ENCODE measurements at places on chromosomes 12 and 14. TPM values are rescaled to one million over a fixed set of nuclear protein-coding genes. Genes with fewer than 3 reads are reported as not detected.

GRCh38 chr14:33993246-33993645 is 42.4 kb upstream of the EGLN3 start:
- no peak for DNase-seq

DNA sequence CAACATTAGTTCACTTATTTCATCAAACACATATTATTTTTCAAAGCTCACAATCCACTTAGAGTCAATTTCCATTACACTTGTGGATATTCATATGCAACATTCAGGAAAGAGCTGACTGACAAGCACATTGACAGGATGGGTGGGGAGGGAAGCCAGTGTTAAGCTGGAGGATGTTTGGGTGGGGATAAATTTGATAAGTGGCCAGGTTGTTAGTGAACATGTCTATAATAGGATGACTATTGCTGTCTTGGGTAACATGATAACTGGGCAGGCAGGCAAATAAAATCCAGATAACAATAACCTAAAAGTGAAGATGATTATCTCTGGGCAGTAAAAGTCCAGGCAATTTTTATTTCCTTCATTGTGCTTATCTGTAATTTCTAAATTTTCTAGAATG is 73.8 kb upstream of the OSBPL8 start:
- DNase-seq: no peak

DNA sequence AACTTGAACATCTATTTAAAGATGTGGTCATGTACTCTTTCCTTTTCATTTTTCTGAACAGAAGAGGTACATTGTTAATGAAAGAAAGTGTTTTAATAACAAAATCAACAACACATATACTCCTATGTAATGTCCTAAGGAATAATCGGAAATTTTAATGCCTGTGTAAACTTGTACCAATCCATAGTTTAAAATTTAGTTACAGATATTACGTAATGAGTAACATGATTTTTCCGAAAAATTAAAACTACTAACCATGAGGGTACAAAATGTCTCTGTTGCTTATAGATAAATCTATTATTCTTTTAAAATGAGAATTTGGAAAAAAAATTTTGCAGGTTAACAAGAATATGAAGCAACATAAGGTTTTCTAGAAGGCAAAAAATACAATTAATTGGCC is 220.1 kb downstream of the BCAT1 start:
- DNase-seq: no peak

TEAD4 gene
- 12.7 TPM for total RNA-seq

DNA sequence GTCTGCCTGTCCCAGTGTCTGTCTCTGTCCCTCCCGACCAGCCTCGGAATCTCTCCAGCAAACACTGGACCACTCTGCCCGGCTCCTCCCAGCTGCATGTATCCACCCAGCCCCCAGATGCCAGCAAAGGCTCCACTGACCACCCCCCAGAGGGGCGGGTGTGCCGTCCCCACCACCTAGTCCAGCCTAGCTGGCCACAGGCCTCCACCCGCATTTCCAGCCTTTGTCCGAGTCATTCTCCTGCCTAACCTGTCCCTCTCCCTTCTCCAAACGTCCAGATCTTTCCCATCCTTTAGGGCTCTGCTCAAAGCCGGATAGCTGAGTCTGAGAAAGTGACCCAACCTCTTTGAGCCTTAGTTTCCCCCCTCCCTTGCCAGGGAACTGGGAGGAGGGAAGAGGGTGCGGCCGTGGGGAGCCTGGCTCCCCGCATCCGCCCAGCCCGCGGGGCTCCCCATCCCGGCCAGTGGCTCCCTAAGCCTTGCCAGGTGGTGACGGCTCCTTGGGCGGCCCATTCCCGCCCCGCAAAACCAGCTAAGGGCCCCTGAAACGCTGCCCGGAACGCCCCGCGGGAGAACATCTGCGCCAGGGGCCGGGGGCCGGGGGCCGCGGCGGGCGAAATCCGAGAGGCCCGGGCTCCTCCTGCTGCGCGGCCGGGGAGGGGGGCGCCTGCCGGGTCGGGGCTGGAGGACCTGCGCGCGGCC is 34.6 kb upstream of the ANKRD9 start:
- no peak for DNase-seq

DNA sequence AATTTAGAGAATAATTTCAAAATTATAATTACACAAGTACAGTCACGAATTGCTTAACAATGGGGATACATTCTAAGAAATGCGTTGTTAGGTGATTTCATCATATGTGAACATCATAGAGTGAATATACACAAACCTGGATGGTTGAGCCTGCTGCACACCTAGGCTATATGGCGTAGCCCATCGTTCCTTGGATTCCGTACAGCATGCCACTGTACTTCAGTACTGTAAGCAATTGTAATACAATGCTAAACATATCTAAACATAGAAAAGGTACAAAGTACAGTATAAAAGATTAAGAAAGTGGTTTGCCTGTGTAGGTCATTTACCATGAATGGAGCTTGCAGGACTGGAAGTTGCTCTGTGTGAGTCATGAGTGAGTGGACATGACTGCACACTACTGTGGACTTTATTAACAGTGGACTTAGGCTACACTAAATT is 286.2 kb downstream of the CACNA1C start:
- peak; percentile 49 for DNase-seq

PPP1R12A gene
- total RNA-seq: 41.8 TPM

- no peak for DNase-seq
Observed at GRCh38 chr12:109513977-109514376, 36.5 kb downstream of the UBE3B start.

DNA sequence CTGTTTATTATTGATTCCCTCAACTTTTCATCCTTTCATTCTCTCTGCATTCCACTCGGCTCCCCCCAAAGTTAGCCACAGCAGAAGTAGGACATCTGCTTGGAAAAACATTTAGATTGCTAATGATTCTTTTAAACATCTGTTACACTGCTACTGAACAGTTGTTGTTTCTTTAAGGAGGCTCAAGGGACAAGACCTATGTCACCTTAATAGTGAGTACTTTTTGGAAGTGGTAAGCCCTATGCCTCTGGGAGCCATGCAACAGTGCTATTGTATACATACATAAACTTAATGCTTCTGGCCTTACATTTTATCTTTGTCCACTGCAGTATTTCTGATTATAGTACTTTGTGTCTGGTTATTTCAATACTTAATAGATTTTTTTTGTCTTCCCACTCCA is 628.2 kb upstream of the FOXG1 start:
- no peak for DNase-seq

SYCP3 gene
- not detected for total RNA-seq

Measured in H4 (cell line).